Activated naive CD4-positive, alpha-beta T cell treated with anti-CD3 and anti-CD28 coated beads for 36 hours (primary cell): ENCODE measurements at places on chromosomes 2 and 18. TPM values are rescaled to one million over a fixed set of nuclear protein-coding genes. Genes with fewer than 3 reads are reported as not detected.

The NAT8 gene
- total RNA-seq = not detected

The CFAP65 gene
- not detected for total RNA-seq

The BCL2 gene
- total RNA-seq = 48.4 TPM

The RTP5 gene
- not detected for total RNA-seq

The SATB2 gene
- 0.02 TPM for total RNA-seq

The PID1 gene
- not detected for total RNA-seq

The KANSL1L gene
- 4.8 TPM for total RNA-seq

The MRPL33 gene
- 60.5 TPM for total RNA-seq

The SPDYA gene
- 1.8 TPM for total RNA-seq

The RNF149 gene
- total RNA-seq = 27.1 TPM

The DAPL1 gene
- total RNA-seq = not detected

The BOK gene
- not detected for total RNA-seq

The POU3F3 gene
- not detected for total RNA-seq

DNA sequence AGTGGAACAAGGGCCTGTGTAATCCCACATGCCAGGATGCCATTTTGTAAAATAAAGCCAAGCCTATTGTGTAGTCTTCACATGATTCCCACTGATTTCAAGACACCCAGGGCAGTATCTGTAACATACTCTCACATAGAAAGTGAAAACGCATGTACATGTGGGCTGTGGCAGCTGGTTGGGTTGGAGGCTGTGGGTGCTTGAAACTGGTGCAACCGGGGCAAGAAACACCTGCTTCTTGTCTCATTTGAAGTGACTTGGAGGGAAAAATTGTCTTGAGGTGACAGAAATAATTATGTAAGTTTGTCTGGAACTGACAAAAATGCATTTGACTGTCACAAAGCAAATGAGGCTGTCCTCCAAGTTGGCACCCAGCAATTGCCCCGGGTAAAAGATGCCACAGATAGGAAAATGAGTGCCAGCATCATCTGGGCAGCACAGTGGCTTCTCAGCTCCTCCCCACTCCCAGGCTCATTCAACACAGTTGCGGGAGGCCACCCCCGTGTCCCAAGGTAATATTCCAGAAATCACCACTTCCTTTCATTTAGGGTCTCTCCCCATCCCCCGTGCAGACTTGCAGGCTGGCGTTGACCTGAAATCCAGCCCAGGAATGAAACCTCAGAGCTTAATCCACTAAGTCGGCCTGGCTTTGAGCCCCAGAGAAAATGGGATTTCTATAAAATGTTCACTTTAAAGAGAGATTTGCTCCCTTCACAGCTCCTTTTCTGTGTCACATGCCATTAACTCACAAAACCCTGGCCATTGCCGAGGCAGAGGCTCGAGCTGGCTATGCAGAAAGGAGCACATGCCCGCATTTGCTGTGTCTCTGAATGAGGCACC is 293.9 kb upstream of the PARD3B start:
- DNase-seq = peak; percentile 47

GRCh38 chr2:44927985-44928482 is 13.5 kb upstream of the SIX3 start:
- DNase-seq = no peak

DNA sequence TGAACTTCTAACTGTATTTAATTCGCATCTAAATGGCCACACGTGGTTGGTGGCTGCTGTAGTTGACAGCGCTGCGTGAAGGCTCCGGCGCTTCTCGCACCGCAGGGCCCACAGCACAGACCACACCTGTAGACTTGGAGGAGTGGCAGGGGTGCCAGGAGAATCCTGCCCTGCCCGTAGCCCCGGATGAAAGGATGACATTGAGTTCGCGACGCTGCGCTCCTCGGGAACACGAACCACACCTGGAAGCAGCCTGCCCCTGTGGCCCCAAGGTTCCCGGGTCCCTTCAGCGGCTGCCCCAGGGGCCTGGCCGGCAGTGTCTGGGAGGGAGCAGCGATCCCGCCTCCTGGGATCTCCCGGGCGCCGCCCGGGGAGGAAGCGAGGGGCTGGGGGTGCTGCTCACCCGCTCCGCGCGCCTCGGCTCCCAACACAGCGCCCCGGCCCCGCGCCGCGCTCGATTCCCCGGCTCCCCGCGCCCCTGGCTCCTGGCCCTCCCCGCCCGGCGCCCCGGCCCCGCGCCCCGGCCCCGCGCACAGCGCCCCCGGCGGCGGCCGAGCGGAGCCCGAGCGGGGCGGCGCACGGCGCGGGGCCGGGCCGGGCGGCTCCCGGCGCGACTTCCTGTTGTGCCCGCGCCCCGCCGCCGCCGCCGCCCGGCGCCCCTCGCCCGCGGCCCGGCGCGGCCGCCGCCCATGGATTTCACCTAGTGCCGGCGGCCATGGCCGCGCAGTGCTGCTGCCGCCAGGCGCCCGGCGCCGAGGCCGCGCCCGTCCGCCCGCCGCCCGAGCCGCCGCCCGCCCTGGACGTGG is at the start of gene RNPEPL1:
TSS of gene RNPEPL1 (plus strand) at position 613 of the 806 bp plus-strand sequence. CDS start at position 716, 103 bp downstream.
- peak; percentile 53 for DNase-seq

GRCh38 chr2:61694312-61695274 is 156.4 kb upstream of the XPO1 start:
- peak; percentile 88 for DNase-seq

DNA sequence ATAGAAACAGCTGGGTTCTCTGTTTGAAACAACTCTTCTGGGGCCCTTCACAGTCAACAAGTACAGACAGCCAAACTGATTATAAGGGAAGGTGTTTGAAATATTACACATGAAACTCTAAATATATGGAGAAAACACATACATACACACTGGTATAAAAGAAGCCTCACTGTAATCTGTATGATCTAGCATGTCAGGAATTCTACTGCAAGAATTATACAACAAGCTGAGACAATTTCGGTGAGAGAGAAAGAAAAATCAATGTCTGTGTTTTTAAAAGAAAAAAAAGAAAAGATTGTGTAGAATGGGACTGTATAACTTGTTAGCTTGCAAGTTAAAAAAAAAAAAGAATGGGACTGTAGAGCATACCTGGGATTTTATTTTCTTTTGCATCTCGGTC is 26.3 kb downstream of the IRS1 start:
- DNase-seq = no peak

- no peak for DNase-seq
Observed at GRCh38 chr2:11577101-11577883, 43.4 kb downstream of the GREB1 start.

DNA sequence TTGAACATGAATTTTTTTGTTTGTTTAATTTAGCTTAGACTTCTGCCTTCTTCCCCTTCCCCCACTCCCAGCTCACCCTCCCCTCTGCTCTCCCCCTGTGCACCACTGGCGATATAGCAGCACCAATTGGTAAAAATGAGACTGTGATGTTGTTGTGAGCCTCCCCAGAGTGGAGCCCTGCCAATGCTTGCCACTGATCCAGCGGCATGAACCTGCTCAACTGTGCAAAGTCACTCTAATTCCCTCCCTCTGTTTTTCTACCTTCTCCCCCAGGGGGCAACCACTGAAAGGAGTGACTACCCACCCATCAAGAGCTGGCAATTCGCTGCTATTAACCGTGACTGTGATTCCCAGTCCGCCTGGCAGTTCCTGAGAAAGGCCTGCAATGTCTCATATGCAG is 30.2 kb downstream of the KLHL14 start:
- no peak for DNase-seq

DNA sequence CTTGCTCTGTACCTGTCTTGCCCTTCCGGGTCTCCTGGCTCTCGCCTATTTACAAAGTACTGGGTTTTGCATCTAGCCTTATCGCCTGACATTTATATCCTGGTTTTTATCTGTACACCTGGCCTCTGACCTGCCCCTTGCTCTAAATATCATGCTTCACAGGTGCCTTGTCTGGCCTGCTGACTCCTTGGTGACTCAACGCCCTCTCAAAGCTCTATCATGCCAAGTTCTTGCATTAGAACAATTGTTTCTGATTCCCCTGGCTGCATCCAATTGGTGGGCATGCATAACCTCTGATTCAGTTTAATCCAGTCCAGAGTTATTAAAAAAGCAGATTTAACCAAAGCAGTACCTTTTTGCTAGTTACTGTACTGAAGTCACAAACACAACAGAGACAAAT is 113.9 kb upstream of the CCDC68 start:
- DNase-seq = no peak

DNA sequence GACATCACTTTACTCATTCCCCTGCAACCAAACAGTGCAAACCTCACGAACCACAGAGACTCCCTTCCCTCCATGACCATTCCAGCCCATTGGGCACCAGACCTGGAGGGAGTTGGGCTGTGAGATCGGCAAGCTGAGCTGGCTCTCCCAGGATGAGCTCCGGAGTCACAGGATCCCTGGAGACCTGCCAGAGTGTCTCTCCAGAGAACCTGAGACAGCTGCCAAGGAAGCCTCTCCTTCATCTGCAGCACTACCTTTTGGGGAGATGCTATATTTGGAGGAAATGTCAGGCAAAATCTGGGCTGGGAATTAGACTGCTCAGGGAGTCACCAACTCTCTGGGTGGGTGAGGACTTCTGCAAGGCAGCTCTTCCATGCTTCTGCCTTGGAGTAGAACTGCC is 417.4 kb downstream of the TNS1 start:
- no peak for DNase-seq

- no peak for DNase-seq
Observed at GRCh38 chr18:29309366-29309765, 1132.4 kb upstream of the CDH2 start.

DNA sequence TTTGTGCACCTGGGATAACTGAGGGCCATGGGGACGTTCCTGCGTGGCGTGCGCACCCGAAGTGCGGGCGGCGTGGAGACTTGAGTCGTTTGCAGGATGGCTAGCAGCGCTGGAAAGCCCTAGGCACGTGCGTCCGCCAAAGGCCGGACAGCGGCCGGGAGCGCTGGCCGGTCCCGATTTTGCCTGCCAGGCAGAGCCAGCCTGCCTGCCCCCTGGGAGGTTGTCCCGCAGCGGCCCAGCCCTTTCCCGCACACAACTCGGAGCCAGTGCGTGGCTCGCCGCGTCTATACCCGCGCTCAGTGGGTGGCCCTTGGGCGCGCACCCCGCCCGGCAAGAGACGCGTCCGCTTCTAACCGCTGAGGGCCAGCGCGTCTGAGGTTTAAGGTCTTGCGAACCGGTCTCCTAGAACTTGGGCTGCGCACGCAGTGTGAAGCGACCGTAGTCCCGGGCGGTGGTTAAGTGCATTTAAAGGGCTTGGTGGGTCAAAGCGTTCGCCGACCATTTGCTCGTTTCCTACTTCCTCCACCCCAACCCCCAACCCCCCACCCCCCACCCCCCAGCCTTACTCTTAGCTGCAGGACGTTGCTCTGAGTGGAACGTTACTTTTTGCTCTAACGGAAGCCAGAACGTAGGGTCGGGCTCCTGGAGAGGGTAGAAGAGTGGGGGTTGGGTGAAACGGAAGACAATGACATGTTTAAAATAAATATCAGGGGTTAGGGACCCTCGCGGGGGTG is 627 bp downstream of the CDCA7 start:
- peak; percentile 53 for DNase-seq

DNA sequence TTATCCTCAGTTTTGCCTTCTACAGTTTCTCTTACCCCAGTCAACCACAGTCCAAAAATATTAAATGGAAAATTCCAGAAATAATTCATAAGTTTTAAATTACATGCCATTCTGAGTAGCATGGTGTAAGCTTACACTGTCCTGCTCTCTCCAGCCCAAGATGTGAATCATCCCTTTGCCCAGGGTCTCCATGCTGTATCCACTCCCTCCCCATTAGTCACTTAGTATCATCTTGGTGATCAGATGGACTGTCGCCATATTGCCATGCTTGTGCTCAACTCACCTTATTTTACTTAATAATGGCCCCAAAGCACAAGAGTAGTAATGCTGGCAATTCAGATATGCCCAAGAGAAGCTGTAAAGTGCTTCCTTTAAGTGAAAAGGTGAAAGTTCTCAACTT is 18.5 kb upstream of the CCNT2 start:
- DNase-seq = no peak

DNA sequence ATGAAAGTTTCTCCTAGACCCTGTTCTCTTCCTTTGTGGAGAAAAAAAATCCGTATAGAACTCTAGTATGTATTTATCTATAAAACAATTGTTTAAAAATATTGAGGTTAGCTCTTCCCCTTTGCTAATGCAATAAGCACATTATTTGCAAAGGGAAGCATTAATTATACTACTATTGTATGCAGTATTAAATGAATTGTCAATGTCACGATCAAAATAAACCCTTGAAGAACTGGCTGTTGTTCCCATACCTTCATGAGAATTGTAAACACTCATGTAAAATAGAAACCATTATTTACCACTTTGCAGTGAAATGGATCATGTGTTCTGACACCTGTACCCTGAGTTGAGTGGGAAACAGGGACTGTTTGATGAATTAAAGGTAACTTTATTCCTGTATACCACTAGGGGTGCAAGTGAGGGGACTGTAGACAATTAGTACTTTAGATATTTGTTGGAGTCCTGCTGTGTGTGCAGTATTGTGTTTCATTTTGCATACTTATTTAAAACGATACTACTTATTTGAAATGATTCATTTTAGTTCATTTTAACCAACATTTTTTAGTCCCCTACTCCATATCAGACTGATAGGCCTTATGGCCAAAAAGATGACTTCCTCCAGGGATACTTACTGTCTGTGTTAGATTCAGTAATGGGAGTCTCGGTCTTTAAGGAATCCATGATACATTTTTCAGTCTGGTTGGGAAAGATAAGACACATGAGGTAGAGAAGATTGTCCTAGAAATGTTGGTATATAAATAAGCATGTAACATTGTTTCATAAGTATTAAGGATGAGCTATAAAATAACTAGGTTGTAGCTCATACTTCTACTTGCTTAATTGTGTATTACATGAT is 7.9 kb downstream of the PKP4 start:
- DNase-seq = no peak

- no peak for DNase-seq
Observed at GRCh38 chr2:45370369-45370768, 240.7 kb downstream of the SRBD1 start.

DNA sequence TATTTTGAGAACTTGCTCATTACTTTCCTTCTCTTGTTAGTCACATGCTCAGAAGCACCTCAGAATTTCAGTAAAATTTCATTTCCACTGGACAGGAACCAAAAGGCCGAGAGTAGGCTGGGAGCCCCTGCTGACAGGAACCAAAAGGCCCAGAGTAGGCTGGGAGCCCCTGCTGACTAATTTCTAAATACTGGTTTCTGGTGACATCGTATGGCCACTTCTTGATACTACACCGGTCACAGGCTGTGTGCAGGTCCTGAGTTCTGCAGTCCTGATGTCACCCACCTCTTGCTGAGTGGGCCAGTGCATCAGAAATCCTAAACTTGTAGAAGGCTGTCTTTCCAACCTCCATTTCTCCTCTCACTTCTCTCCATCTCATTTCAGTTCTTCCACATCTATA is 17.7 kb upstream of the EN1 start:
- DNase-seq = peak; percentile 32

GRCh38 chr2:191012845-191013681 is 908 bp downstream of the STAT1 start:
- no peak for DNase-seq

GRCh38 chr18:64714086-64714485 is 565.2 kb upstream of the LINC00305 start:
- no peak for DNase-seq

DNA sequence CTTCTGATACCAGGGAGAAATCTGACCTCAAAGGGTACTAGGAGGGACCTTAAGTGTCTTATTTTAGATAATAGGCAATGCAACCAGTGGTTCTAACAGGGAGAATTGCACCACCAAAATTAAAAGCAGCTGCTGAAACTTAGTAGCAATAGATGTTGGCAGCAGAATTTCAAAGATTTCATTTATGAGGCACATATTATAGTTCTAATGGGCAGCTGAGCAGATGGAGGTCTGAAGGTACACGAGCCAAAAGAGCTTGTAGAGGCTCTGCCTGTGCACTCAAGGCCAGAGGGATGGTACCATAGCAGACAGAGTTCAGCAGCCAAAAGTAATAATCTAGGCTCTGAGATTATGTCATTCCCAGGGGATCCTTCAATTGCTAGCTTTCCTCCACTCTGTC is 87.3 kb upstream of the NCKAP5 start:
- DNase-seq = no peak
